Activated CD4-positive, alpha-beta memory T cell treated with anti-CD3 and anti-CD28 coated beads for 36 hours (primary cell): ENCODE measurements at places on chromosomes 7 and 10. TPM values are rescaled to one million over a fixed set of nuclear protein-coding genes. Genes with fewer than 3 reads are reported as not detected.

DNA sequence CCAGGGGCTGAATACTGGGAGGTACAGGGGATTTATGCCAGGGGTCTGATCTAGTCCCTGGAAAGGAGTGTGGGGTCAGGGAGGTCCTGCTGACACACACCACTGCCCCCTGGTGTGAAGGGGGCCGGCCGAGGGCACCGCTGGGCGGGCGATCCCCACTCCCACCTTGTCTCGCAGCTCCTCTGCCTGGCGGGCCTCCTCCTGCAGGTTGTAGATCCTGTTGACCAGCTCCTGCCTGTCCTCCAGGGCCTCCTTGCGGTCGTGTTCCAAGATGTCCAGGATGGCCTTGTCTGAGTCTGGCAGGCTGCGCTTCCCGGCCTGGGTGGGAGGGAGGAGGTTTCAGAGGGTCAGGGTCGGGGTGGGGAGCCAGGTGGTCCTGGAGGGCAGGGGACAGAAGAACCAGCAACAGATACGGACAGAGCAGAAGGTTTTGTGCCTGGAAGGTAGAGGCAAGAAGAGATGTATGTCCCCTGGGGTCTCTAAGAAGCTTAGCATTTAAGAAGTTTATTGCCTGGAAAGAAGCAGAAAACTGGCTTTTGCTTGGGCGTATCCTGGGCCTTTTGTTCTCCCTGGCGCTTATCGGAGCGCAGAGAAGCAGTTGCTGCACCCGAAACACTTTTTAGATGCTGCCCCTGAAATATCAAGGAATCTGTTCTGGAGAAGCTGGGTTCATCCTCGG lies 94.5 kb upstream of the GNA12 start:
- H3K4me3 ChIP-seq, result no peak overlapping the region
- peak; percentile 8 for DNase-seq
- peaks cover 16% of the 10 kb centered on the region for H3K4me1 ChIP-seq
- no peak overlapping the region for H3K27ac ChIP-seq
- H3K27me3 ChIP-seq, result no peaks in the 10 kb centered on the region
- H3K36me3 ChIP-seq, result peaks cover 48% of the 10 kb centered on the region

DNA sequence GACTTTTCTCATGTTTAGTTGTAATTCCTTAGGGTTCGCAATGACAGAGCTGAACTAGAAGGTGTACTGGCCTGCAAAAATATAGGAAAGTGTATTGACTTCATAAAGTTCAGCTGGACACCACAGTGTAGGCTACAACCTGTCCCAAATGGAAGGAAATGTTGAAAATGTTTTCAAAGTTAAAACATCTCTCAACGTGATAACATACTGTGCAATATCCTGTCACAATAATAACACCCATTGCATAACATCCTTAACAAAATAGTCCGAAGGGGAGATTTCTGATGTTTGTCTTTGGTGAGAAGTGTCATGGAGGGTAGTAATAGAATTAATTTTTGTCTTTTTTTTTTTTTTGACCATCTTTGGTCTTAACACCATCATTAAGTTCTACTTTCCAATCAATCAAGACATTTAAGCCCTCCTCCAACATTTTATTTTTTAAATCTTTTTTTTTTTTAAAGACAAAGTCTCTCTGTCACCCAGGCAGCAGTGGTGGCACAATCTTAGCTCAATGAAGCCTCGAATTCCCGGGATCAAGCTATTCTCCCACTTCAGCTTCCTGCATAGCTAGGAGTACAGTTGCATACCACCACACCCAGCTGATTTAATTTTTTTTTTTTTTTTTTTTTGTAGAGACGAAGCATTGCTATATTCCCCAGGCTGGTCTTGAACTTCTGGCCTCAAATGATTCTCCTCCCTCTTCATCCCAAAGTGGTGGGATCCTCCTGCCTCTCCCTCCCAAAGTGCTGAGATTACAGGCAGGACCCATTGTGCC lies 45.7 kb downstream of the DYNC1I1 start:
- DNase-seq, result no peak
- H3K27me3 ChIP-seq, result peaks cover 4% of the 10 kb centered on the region
- H3K4me1 ChIP-seq, result no peaks in the 10 kb centered on the region
- H3K36me3 ChIP-seq, result no peaks in the 10 kb centered on the region

- H3K27ac ChIP-seq, result no peak overlapping the region
- H3K27me3 ChIP-seq, result peaks cover 7% of the 10 kb centered on the region
- no peak for DNase-seq
- H3K4me3 ChIP-seq, result no peak overlapping the region
- H3K4me1 ChIP-seq, result peaks cover 2% of the 10 kb centered on the region
- no peaks in the 10 kb centered on the region for H3K36me3 ChIP-seq
These were observed 180.3 kb downstream of the NPSR1 start for GRCh38 chr7:34838329-34838728.

GRCh38 chr7:5774136-5774535 lies 7.3 kb downstream of the RNF216 start:
- H3K4me3 ChIP-seq, result no peak overlapping the region
- H3K36me3 ChIP-seq, result peaks cover 11% of the 10 kb centered on the region
- DNase-seq, result no peak
- H3K4me1 ChIP-seq, result peaks cover 62% of the 10 kb centered on the region

DNA sequence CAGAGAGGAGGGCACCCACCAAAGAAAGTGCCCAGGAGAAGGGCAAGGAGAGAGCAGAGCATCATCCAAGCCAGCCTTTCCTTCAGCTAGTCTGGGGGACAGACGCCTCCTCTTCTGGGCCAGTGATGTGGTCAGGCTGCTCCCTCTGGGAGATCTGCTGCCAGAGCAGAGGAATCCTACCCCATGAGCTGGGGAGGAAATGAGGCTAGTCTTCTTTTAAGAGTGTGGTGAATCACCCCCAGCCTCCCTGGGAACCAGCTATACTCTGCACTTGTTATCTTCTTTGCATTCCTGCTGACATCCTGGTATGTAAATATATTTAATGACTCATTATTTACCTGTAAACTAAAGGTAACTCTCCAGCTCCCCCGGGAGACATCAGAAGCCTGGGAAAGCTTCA lies 41.6 kb upstream of the EPHB6 start:
- H3K4me1 ChIP-seq, result peaks cover 63% of the 10 kb centered on the region
- no peaks in the 10 kb centered on the region for H3K27me3 ChIP-seq
- peak; percentile 19 for DNase-seq
- peak overlapping the region; percentile 54 for H3K4me3 ChIP-seq
- peak overlapping the region; percentile 46 for H3K27ac ChIP-seq
- no peaks in the 10 kb centered on the region for H3K36me3 ChIP-seq

GRCh38 chr7:30930621-30931020 lies 19.0 kb downstream of the AQP1 start:
- no peaks in the 10 kb centered on the region for H3K4me1 ChIP-seq

GRCh38 chr7:127717502-127718339 lies 65.7 kb downstream of the SND1 start:
- no peak for DNase-seq
- peak overlapping the region; percentile 7 for H3K27ac ChIP-seq
- peaks cover 68% of the 10 kb centered on the region for H3K36me3 ChIP-seq
- H3K27me3 ChIP-seq, result no peaks in the 10 kb centered on the region

Gene CHST15
- 0.12 TPM for total RNA-seq

Gene ZNF488
- 0.38 TPM for total RNA-seq

- peaks cover 7% of the 10 kb centered on the region for H3K4me1 ChIP-seq
- H3K36me3 ChIP-seq, result peaks cover 5% of the 10 kb centered on the region
- no peak overlapping the region for H3K27ac ChIP-seq
- no peaks in the 10 kb centered on the region for H3K27me3 ChIP-seq
These were observed 82.3 kb downstream of the ADK start for GRCh38 chr10:74233281-74233680.

- H3K36me3 ChIP-seq, result peaks cover 25% of the 10 kb centered on the region
- peaks cover 31% of the 10 kb centered on the region for H3K4me1 ChIP-seq
- H3K27me3 ChIP-seq, result no peaks in the 10 kb centered on the region
- no peak for DNase-seq
- H3K27ac ChIP-seq, result no peak overlapping the region
- no peak overlapping the region for H3K4me3 ChIP-seq
These were observed 6.6 kb upstream of the NRF1 start for GRCh38 chr7:129604713-129605437.

GRCh38 chr7:127290801-127291361 lies 38.1 kb upstream of the GRM8 start:
- peaks cover 7% of the 10 kb centered on the region for H3K27me3 ChIP-seq
- H3K4me3 ChIP-seq, result no peak overlapping the region
- no peak for DNase-seq
- no peak overlapping the region for H3K27ac ChIP-seq

Gene ERLIN1
- total RNA-seq, result 16.8 TPM

DNA sequence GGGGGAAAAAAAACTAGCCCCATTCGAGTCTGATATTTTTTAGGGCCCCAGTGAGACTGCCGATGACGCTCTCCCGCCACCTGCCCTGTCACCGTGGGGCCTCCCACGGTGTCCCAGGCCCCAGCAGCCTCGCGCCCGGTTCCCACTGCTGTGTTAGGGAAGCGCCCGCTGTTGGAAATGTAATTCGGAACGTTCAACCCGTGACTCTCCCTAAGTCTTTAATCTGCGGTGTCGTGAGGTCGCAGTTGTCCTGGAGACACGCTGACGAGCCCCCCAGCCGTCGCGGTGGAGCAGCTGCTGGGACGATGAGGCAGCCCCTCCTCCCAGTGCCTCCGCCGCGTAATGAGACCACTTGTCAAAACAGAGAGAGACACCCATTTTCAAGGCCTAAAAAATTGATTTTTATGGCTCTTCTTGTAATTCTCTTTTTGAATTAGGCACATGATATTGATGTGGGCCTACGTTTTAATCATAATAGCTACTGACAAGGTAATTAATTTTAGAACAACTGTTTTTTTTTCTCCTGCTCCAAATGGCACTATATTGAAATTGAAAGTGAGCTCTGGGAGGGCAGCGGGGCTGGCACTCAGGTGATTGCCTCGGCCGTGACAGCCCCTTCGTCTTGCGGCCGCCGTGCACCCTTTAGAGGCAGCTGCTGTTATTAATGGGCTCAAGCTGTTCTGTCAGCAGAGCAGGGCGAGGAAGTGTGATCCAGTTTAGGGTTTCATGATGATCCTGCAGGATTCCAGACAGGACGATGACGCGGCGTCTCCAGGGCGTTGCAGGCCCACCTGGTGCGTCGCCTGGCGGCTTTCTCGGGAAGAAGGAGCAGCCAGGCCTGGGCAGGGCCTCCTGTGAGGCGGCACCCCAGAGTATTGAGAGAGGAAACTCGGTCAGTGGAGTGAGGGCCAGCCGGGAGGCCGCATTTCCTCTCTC lies 63.3 kb downstream of the NKX6-2 start:
- no peaks in the 10 kb centered on the region for H3K4me1 ChIP-seq
- H3K4me3 ChIP-seq, result no peak overlapping the region
- DNase-seq, result no peak
- H3K27me3 ChIP-seq, result no peaks in the 10 kb centered on the region
- H3K36me3 ChIP-seq, result peaks cover 2% of the 10 kb centered on the region

GRCh38 chr7:70733090-70733489 lies 398.9 kb upstream of the GALNT17 start:
- peaks cover 19% of the 10 kb centered on the region for H3K4me1 ChIP-seq
- no peak overlapping the region for H3K27ac ChIP-seq
- no peaks in the 10 kb centered on the region for H3K27me3 ChIP-seq
- no peak overlapping the region for H3K4me3 ChIP-seq
- no peak for DNase-seq

Gene HSPA12A
- total RNA-seq, result 0.41 TPM

Gene PDE6C
- total RNA-seq, result not detected

GRCh38 chr7:8111282-8111960 lies 142.8 kb downstream of the GLCCI1 start:
- no peak overlapping the region for H3K4me3 ChIP-seq
- no peak for DNase-seq
- H3K36me3 ChIP-seq, result no peaks in the 10 kb centered on the region
- H3K27me3 ChIP-seq, result no peaks in the 10 kb centered on the region

GRCh38 chr7:66627151-66627681 lies 1.5 kb upstream of the KCTD7 start:
- no peaks in the 10 kb centered on the region for H3K36me3 ChIP-seq
- H3K27me3 ChIP-seq, result no peaks in the 10 kb centered on the region
- H3K4me3 ChIP-seq, result peak overlapping the region; percentile 66
- H3K27ac ChIP-seq, result no peak overlapping the region
- peaks cover 33% of the 10 kb centered on the region for H3K4me1 ChIP-seq
- DNase-seq, result no peak

GRCh38 chr10:47176206-47176902 lies 123.6 kb upstream of the GDF10 start:
- H3K4me1 ChIP-seq, result peaks cover 3% of the 10 kb centered on the region
- H3K36me3 ChIP-seq, result no peaks in the 10 kb centered on the region
- H3K27me3 ChIP-seq, result no peaks in the 10 kb centered on the region
- H3K4me3 ChIP-seq, result no peak overlapping the region

GRCh38 chr7:37481722-37482288 lies 33.1 kb upstream of the ELMO1 start:
- no peak overlapping the region for H3K4me3 ChIP-seq
- no peaks in the 10 kb centered on the region for H3K36me3 ChIP-seq
- no peaks in the 10 kb centered on the region for H3K4me1 ChIP-seq
- DNase-seq, result no peak
- H3K27ac ChIP-seq, result no peak overlapping the region

DNA sequence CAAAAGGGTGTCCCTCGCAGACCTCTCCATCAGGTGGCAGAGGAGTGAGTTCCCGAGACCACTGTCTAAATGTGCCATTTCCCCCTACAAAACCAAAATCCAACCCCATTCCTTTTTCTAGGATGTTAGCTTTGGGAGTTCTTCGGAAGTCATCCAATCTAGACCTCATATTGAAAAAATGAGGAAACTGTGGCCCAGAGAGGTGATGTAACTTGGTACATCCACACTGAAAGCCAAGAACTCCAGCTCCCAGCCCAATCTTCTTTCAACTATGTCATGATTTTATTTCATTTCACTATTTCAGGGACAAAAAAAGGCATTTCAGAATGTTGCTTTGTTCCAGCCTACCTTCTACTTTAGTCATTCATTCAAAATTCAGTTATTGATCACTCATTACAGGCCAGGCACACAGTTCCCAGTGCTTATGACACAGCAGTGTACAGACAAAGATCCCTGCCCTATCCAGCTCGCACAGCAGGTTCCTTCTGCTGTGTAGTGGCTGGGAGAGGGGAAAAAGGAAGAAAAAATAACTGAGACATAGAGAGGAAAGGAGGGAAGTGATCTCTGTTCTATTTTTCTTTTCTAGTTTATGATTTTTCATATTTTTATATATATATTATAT lies 35.8 kb downstream of the SCRN1 start:
- no peak overlapping the region for H3K4me3 ChIP-seq
- H3K4me1 ChIP-seq, result peaks cover 10% of the 10 kb centered on the region
- H3K27me3 ChIP-seq, result peaks cover 5% of the 10 kb centered on the region
- no peak overlapping the region for H3K27ac ChIP-seq

DNA sequence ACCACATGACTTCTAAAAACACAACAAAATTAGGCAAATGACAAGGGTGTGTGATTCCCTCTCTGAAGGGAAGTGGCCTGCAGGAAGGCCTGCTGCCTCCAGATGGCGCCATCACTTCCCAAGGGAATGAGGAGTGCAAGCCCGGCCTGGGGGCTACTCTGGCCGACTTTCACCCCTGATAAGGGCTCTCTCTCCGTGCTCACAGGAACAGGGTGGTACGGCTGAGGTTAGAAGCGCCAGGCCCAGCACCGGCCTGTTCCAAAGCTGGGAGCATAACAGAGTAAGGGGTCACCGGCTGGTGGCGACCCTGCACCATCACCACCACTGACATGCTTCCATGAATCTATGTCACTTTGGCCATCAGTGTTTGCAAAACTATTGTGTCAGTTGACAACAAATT lies 13.1 kb downstream of the RBP3 start:
- H3K4me1 ChIP-seq, result no peaks in the 10 kb centered on the region
- no peaks in the 10 kb centered on the region for H3K27me3 ChIP-seq
- no peak overlapping the region for H3K27ac ChIP-seq
- DNase-seq, result peak; percentile 50

- H3K27me3 ChIP-seq, result peaks cover 2% of the 10 kb centered on the region
- H3K36me3 ChIP-seq, result peaks cover 16% of the 10 kb centered on the region
- peak overlapping the region; percentile 1 for H3K27ac ChIP-seq
- peaks cover 21% of the 10 kb centered on the region for H3K4me1 ChIP-seq
- H3K4me3 ChIP-seq, result no peak overlapping the region
These were observed 30.7 kb downstream of the ERCC6 start for GRCh38 chr10:49508249-49508648.

GRCh38 chr7:106279425-106280197 lies 5.2 kb downstream of the NAMPT start:
- DNase-seq, result peak; percentile 73
- no peaks in the 10 kb centered on the region for H3K27me3 ChIP-seq
- H3K4me1 ChIP-seq, result peaks cover 54% of the 10 kb centered on the region
- peak overlapping the region; percentile 98 for H3K27ac ChIP-seq
- peaks cover 75% of the 10 kb centered on the region for H3K36me3 ChIP-seq
